ENCODE measurements at places on chromosomes 5 and 9.

GRCh38 chr5:171549274-171549673 is 129.8 kb downstream of the FGF18 start:
- DNase-seq, result no peak
- no peaks in the 10 kb centered on the region for H3K4me1 ChIP-seq
- no peaks in the 10 kb centered on the region for H3K27me3 ChIP-seq
- no peak overlapping the region for H3K4me3 ChIP-seq
- H3K27ac ChIP-seq, result no peak overlapping the region
- no peaks in the 10 kb centered on the region for H3K36me3 ChIP-seq

- H3K27ac ChIP-seq, result no peak overlapping the region
- H3K36me3 ChIP-seq, result no peaks in the 10 kb centered on the region
- H3K4me1 ChIP-seq, result no peaks in the 10 kb centered on the region
- no peak overlapping the region for H3K4me3 ChIP-seq
- no peaks in the 10 kb centered on the region for H3K27me3 ChIP-seq
Observed at GRCh38 chr5:74963407-74963806, 89.0 kb downstream of the GCNT4 start.

DNA sequence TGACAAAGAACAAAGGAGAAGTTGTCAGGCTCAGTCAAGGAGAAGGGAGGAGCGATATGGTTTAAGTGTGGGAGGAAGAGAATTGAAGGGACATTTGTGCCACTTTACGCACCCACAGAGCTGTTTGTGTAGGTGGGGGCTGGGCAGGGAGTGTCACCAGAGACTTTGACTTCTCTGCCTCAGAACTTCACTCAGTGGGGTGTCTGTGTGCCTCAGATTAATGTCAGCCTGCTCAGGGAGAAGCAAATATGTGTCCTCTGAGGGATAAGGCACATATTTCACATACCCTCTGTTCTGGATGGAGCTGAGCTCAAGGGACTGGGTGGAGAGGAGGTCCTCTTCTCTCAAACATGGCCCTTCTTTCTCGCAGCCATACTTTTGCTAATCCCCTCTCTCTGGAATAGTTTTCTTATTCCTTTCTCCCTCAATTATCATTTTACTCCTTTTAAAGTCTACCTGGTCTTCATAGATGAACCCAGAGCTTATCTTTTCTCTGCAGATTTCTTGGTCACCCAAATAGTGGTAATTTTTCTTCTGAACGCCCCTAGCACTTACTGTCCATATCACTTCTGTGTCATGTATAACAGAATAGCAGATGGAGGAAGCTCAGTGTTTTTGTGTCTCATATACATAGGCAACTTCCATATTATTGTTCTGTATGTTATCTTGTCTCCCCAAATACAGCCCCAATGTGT is 77.0 kb downstream of the IQGAP2 start:
- DNase-seq, result no peak
- no peak overlapping the region for H3K4me3 ChIP-seq
- no peaks in the 10 kb centered on the region for H3K27me3 ChIP-seq
- no peak overlapping the region for H3K27ac ChIP-seq

DNA sequence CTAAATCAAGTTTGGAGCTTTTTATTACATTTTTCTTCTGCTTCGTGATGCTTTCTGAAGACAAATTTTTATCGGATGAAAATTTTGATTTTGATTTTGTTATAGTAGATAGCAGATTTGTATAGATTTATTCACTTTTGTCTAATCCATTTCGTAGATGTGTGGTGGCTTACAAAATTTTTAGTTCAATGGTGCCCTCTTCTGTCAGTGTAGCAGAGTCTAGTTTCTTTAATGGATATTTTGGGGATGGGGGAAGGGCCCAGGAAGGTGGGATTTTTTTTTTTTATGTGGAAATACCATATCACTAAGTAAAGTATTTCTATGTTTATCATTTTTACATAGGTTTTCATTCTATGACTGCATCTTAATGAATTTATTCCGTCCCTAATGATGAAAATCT is 259.9 kb upstream of the TARS1 start:
- no peaks in the 10 kb centered on the region for H3K4me1 ChIP-seq
- H3K4me3 ChIP-seq, result no peak overlapping the region
- no peaks in the 10 kb centered on the region for H3K27me3 ChIP-seq
- no peak for DNase-seq
- no peak overlapping the region for H3K27ac ChIP-seq

GRCh38 chr5:82986404-82986803 is 90.8 kb downstream of the TMEM167A start:
- H3K4me3 ChIP-seq, result no peak overlapping the region
- H3K4me1 ChIP-seq, result no peaks in the 10 kb centered on the region
- no peaks in the 10 kb centered on the region for H3K27me3 ChIP-seq
- H3K36me3 ChIP-seq, result no peaks in the 10 kb centered on the region
- no peak overlapping the region for H3K27ac ChIP-seq

GRCh38 chr5:121008041-121008440 is 543.9 kb downstream of the PRR16 start:
- H3K27me3 ChIP-seq, result no peaks in the 10 kb centered on the region
- no peaks in the 10 kb centered on the region for H3K4me1 ChIP-seq
- no peak overlapping the region for H3K27ac ChIP-seq

- H3K4me1 ChIP-seq, result peaks cover 8% of the 10 kb centered on the region
- H3K27ac ChIP-seq, result peak overlapping the region; percentile 35
- no peaks in the 10 kb centered on the region for H3K36me3 ChIP-seq
- H3K27me3 ChIP-seq, result no peaks in the 10 kb centered on the region
- no peak for DNase-seq
Observed at GRCh38 chr9:127809002-127809539, 6.4 kb downstream of the FPGS start.

DNA sequence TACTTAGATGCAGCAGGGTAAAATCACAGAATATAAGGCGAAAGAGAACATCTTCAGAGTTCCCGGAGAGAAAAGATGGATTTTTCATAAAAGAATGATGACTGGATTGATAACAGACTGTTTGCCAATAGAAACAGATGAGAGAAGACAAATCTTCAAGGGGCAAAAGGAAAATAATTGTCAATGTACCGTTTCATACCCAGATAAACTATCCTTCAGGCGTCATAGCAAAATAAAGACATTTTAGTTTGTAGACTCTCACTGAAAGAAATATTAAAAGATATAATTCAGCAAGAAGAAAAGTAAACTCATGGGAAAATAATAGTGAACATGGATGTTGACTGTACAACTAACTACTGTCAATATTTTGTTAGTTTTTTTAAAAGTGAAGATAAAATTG is 174.2 kb downstream of the CRB2 start:
- H3K4me1 ChIP-seq, result no peaks in the 10 kb centered on the region
- H3K36me3 ChIP-seq, result no peaks in the 10 kb centered on the region
- H3K27ac ChIP-seq, result no peak overlapping the region
- no peak for DNase-seq
- H3K4me3 ChIP-seq, result no peak overlapping the region

- no peak for DNase-seq
- H3K27me3 ChIP-seq, result no peaks in the 10 kb centered on the region
- peak overlapping the region; percentile 94 for H3K27ac ChIP-seq
- no peaks in the 10 kb centered on the region for H3K36me3 ChIP-seq
- no peaks in the 10 kb centered on the region for H3K4me1 ChIP-seq
Observed at GRCh38 chr5:15502208-15502607, 2.2 kb downstream of the FBXL7 start.

GRCh38 chr5:127003798-127004495 is 26.4 kb downstream of the MARCHF3 start:
- H3K36me3 ChIP-seq, result no peaks in the 10 kb centered on the region
- no peak for DNase-seq
- H3K27ac ChIP-seq, result no peak overlapping the region

DNA sequence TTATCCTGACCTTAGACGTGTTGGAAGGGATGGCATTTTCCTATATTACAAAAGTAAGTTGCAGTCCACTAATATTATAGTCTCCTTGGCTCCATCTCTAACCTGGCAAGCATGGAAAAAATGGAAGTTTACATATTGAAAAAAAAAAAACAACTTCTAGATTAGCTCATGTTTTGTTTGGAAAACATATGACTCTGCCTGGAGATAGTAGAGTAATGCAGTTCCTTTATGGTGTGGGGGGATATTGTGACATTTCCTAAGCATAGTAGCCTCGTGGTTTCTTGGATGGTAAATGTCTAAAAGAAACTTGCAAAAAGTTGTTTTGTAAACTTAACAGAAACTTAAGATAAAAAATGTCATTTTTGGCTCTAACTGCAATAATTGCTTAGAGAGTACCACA is 244.4 kb upstream of the FBXL7 start:
- no peaks in the 10 kb centered on the region for H3K27me3 ChIP-seq
- H3K27ac ChIP-seq, result no peak overlapping the region
- no peak for DNase-seq
- H3K4me1 ChIP-seq, result no peaks in the 10 kb centered on the region
- H3K36me3 ChIP-seq, result no peaks in the 10 kb centered on the region
- H3K4me3 ChIP-seq, result no peak overlapping the region

DNA sequence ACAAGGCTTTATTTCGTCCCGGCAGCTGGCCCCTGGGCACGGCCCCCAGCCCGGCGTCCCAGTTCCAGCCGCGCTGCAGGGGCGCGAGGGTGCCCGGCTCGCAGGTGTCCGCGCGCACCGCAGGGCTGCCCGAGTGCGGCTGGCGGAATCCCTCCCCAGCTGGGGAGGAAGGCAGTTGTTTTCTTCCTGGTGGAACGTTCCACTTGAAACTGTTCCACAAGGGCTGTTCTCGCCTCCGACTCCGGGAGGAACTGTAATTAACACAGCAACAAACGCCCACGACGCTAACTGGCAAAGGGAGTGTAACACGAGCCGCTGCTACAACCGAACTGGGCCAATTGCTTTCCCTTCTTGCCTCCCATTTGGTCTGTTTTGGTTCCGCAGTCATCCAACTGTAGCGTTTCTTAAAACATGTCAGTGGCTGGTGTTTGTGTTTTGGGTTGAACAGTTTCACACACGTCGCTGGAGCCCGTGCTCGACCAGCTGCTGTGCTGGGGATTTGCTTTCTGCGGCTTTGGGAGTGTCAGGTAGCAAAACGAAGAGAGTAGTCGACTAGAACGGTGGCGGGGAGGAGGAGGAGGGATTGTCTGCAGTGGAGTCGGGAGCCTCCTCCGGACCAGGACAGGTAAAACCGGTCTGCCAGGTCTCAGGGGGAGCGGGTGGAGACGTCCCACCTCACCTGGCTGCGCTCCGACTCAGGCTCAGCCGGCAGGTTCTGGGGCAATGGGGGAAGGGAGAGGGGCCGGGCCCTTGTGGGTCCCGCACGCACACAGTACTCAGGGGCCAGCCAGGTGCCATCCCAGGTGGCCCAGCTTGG is 131.6 kb upstream of the NIPBL start:
- H3K4me3 ChIP-seq, result peak overlapping the region; percentile 63
- DNase-seq, result peak; percentile 34
- H3K27me3 ChIP-seq, result no peaks in the 10 kb centered on the region
